Muscle of arm (tissue), 14 donors: ENCODE measurements at places on chromosomes 13 and 19. TPM values are rescaled to one million over a fixed set of nuclear protein-coding genes. Genes with fewer than 3 reads are reported as not detected.

- no peak for DNase-seq
Observed at GRCh38 chr13:112842931-112843391, 126.1 kb upstream of the MCF2L start.

- no peak for DNase-seq
Observed at GRCh38 chr13:69904784-69905183, 202.8 kb upstream of the ATXN8OS start.

Gene PLK5
- polyA plus RNA-seq: not detected

DNA sequence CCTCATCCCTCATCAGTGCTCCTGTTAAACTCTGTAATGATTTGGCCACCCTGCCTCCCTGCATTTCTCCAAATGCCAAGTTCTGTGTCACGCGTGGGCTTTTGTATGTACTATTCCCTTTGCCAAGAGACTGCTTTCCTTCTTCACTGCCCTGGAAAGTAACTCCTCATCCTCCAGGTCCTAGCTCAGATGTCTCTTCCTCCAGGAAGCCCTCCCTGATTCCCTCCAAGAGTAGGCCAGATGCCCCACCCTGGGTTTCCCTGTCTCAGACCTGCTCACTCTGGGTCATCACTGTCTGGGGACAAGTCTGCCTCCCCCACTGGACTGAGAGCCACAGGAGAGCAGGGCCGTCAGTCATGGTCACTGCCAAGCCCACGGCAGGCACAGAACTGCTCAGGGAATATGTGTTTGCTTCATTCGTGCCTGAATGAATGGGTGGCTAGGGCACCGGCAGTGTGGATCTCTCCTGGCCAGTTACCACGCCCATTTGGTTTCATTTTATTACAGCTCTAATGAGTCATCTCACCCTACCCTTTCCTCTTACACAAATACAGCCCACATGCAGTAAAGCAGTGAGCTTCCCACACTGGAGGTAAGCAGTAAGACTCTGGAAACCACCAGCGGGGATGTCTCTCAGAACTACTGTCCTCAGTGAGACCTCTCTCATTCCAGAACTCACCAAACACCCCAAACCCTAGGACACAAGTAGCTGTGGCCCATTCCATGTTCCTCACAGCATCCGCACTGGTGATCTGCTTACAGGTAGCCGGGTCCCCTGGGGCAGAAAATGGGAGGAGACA is 12.1 kb upstream of the GPR4 start:
- DNase-seq: no peak

DNA sequence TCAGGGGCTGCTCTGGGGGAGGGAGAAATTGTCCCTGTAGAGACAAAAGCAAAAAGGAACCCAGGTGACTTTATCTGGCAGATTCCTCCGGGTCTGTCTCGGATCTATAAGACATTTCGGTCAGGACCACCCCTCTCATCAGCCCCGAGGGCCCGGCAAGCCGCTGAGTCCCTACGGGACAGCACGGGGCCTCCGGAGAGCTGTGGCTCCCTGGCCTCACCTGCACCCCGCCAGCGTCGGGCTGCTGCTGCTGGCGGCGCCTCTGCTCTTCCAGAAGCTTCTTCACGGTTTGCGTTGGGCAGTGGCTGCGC is 1.9 kb downstream of the NFKBID start:
- no peak for DNase-seq

Gene ZNF573
- 7.7 TPM for polyA plus RNA-seq

DNA sequence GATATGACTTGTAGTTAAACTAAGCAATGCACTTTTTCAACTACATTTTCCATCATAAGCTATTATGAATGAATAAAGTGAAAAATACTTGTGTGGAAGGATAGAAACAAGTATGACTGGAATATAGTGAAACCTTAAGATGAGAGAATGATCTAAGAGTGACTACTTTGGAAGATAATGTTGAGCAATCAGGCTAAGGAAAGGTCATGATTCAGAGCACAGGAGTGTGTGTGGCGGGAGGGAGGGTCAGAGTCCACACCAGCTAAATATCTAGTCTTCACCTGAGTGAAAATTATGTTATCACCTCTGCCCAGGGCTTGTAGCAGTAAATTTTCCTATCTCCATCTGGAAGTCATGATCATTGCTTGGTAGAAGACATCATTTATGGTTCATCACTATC is 833.4 kb upstream of the ATXN8OS start:
- no peak for DNase-seq

DNA sequence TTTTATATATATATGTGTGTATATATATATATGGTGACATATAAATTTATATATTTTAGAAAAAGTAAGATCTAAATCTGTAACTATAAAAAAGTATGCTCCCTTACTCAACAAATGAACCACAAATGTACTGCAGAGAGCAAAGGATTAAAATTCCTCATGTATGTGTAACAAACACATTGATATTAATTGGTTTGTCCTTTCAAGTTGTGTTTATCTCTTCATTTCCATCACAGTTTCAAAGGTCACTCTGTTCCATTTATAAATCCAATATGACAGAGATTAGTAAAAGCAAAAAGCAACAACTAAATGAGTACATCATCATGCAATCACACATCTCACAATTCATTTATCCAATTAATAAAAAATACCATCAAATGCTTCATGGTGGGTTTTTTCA is 247.9 kb downstream of the DACH1 start:
- DNase-seq: no peak

GRCh38 chr19:46975925-46976782 is 43.5 kb upstream of the NPAS1 start:
- peak; percentile 81 for DNase-seq

DNA sequence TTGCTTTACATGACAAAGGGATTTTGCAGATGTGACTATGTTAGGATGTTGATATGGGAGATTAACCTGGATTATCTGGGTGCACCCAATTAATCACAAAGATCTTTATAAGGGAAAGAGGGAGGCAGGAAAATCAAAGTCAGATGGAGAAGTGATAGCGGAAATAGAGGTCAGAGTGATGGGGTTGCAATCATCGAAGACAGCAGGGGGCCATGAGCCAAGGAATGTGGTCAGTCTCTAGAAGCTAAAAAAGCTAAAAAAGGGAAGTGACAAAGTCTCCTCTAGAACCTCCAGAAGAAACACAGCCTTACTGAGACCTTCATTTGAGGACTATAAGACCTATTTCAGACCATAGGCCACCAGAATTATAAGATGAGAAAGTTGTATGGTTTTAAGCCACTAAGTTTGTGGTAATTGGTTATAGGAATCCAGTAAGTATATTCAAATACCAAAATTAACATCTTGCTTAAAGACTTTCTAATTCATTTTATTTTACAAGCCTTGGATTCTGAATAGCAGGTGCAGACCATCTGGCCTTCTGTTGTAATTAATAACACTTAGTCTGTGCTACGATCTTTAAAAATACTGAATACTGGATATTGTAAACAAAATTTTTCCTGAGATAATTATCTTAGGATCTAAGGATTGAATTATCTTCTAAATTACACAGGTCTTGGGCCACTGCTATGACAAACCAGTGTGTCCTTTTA is 493.4 kb upstream of the PCDH20 start:
- DNase-seq: no peak

DNA sequence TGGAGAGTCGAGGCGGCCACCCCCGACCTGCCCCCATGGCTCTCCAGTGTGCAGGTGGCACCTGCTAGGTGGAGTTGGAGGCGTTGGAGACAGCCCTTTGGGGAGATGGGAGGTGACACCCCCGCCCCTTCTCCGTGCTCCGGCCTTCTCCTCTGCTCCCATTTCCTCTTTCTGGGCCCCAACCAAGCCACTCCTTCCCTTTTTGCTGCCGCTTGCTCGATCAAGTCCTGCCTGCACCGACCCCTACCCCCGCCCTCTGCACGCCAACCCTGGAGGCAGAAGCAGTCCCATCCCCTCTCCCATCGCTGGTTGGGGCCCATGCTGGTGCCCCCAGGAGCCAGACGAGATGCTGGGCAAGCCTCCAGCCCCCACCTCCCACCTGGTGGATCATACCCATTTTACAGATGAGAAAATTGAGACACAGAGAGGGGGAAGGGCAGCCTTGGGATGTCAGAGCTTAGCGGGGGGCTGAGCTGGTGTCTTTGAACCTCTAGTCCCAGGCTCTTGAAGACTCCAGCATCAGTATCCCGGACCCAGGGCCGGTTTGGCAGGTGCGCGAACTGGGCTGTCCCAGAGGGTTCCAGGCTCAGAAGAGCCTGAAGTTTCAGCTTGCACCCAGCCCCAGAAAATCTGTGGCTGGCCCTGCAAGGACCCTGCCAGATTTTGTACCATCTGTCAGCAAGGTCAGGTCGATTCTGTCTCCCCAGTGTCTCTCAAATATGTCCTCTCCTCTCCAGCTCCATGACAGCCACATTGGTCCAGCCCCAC is 10.3 kb downstream of the GNA15 start:
- no peak for DNase-seq

Gene DGKH
- 4.3 TPM for polyA plus RNA-seq

GRCh38 chr13:79190932-79191331 is 215.1 kb downstream of the RBM26 start:
- no peak for DNase-seq

DNA sequence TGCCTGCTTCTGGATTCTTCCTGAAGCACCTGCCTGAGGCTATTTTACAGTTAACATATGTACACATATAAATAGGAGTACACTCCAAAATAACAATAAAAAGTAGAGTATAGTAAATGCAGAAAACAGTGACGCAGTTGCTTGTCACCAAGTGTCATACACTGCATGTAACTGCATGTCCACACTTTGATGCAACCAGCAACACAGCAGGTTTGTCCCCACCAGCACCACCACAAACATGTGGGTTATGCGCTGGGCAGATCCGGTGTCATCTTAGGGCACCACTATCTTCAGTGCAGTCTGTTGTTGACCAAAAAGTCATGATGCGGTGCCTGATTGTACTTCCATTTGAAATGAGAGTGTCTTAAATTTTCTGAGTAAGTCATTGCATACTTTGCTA is 51.3 kb downstream of the COL4A2 start:
- no peak for DNase-seq

Gene HIF3A
- 325 TPM for polyA plus RNA-seq

- no peak for DNase-seq
Observed at GRCh38 chr13:49844181-49844580, 51.7 kb upstream of the KPNA3 start.

Gene NECTIN2
- polyA plus RNA-seq: not detected

DNA sequence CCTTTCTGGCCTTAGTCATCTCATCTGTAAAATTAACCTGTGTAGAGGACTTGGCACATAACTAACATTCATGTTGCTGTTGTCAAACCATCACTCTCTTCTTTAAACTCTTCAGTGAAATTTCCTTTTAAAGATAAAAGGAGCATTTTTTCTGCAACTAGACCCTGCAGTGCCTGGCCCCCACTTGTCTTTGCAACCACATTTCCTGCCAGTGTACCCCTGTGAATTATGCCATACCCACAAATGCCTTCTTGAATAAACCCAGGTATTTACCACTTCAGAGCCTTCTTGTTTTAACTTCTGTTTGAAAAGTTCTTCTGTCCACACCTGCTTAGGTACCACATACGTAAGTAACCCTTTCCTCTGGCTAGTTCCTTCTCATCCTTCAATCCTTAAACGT is 118.8 kb downstream of the CDK8 start:
- DNase-seq: no peak

DNA sequence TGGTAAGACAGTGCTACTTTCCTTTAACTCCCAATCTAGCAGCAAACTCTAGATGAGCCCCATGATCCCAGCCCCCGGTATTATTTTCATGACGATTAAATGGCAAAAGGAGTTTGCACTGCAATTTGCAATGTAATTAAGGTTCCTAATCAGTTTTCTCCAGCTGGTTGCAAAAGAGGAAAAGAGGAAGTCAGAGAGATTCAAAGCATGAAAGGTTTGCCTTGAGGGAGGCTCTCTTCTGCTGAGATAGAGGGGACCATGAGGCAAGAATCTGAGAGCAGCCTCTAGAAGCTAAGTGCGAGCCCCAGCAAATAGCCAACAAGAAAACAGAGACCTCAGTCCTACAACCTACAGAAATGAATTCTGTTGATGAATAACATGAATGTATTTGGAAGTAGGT is 527.1 kb downstream of the UQCRFS1 start:
- no peak for DNase-seq

DNA sequence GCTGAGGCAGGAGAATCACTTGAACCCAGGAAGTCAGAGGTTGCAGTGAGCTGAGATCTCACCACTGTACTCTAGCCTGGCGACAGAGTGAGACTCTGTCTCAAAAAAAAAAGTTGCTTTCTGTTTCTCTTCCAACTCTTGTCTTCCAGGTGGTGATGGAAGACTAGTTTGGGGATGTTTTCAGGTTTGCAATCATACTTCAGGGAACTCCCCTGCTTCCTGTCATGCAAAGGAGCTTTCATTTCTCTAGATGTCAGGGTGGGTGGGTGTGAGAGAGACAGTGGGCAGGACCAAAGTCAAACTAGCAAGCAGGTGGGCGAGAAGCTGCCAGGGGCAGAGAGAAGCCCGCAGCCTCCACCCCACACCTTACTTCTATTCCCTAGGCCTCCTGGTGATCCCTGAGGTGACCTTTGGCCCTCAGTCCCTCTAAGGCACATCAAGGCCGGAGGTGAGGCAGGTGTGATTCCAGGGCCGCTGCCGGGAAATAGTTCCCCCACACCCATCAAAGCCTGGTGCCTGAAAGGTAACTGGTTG is 25.7 kb downstream of the CCNE1 start:
- DNase-seq: no peak

DNA sequence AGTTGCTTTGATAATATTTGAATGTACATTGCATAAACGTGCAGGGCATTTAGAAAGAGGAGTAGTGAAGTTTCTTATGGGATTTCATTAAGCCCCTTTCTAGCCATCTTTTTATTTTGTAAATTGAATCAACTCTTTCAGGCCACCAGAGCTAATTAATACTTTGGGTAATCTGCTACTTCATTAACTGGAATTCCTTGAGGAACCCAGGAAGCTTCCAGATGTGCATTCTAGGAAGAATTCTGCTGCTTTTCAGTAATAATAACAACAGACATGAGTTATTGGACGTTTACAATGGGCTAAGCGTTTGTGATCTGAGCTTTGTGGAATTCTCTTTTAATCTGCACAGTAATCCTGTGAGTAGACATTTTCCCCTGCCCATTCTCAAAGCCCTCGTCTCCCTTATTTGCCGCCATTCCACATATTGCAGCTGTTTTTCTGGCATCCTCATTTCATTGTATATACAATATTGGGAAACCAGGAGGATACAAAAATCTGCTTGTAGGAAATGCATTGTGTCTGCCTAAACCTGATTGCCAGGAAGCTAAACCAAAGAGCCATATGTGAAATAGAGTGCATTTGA is 103.9 kb downstream of the HS6ST3 start:
- DNase-seq: no peak

GRCh38 chr19:19111136-19111835 is 27.0 kb downstream of the TMEM161A start:
- DNase-seq: no peak

Gene SBK2
- 4.0 TPM for polyA plus RNA-seq

- DNase-seq: no peak
Observed at GRCh38 chr19:2949939-2950285, 5.1 kb upstream of the ZNF77 start.
